ENCODE measurements at places on chromosomes 5 and 9.

GRCh38 chr5:158525663-158526062, 574.1 kb downstream of the EBF1 start:
- no peak for DNase-seq

GRCh38 chr5:80884086-80884813, 75.9 kb upstream of the RASGRF2 start:
- DNase-seq, result no peak

DNA sequence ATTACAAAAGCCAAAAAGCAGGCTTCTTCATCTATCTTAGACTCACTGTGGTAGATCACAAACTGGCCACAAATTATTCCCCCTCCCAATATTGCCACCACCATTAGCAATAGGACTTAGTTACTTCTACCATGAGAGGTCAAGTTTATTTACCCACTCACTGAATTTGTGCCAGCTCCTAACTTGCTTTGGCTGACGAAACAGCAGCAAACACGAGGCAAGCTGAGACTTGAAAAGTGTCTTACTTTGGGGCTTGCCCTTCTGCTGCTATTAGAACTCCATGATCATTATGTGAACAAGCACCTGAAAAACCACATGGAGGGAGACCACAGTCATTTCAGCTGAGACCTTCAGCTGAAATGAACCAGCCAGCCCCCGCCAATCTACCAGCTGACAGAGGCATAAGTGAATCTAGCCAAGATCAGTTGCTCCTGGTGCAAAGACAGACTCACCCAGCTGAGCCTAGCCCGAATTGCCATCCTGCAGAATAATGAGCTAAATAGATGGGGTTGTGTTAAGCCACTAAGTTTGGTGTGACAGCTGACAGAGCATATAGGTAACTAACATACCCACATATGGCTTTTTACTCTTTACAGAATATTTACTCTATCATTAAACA, 5.7 kb downstream of the WDR41 start:
- DNase-seq, result no peak

DNA sequence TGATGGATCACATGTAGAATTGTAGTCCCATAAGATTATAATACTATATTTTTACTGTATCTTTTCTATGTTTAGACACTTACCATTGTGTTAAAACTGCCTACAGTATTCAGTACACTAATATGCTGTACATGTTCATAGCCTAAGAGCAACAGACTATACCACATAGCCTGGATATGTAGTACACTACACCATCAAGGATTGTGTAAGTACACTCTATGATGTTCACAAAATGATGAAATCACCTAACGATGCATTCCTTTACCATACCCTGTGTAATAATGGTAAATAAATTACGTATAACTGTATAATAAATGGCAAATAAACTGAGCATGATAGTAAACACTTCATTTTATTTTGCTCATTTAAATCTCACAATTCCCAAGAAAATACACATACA, 60.3 kb downstream of the RICTOR start:
- DNase-seq, result no peak

DNA sequence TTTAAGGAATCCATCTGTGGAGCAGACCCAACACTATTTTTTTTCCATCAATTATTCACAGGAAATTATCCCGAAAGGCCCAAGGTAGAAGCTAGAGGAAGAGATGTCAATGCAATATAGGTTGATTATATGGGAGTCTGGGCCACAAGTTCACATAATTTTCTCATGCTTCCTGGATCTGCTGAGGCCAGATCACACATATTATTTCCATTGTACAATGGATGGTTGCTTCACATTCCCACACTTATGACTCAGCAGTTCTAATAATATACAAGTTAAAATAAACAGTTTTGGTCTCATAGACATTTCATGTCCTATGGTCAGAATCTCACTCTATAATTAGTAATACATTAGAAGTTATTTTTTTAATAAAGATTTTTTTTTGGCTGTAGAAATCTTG, 66.0 kb upstream of the PTPRD start:
- DNase-seq, result no peak

DNA sequence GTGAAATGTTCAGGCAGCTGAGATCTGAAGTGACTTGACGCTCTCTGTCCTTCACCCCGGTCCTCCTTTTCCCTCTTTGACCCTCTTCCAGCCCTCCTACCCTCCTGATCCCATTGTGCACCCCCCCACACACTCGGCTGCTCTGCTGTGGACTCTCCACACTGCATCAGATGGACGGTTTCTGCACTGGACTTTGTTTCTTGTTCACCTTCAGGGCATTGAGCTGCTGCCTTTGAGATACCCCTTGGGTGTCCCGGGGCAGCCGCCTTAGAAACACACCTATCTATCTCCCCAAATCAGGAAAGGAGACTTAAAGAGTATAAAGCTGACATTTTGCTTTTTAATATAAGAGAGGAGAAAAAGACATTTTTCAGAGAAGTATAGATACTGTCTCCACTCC, 27.5 kb downstream of the AMBP start:
- DNase-seq, result no peak

GRCh38 chr5:1037123-1037670, 28.6 kb downstream of the NKD2 start:
- DNase-seq, result no peak

- no peak for DNase-seq
Observed at GRCh38 chr9:106069241-106069640, 374.9 kb downstream of the TMEM38B start.

GRCh38 chr5:58622936-58623871, 40.3 kb downstream of the RAB3C start:
- no peak for DNase-seq

DNA sequence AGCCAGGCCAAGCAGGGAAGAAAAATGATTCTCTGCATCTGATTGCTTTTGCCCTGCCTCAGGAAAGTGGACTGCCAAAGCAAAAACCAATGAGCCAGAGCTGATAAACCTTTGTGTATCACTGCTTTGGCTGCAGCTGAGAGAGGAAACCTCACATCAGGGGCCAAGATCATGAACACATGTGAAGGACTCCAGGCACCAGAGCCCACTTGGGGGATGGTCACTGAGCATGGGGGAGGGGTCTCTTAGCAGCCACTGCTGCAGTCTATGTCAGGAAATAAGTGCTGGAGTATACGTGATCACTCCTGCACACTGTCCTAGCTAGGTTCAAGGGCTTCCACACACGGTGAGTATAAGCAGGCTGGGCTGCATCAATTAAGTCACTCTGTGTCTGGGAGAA, 229.9 kb downstream of the SPOCK1 start:
- no peak for DNase-seq

- DNase-seq, result no peak
Observed at GRCh38 chr5:122356855-122357254, 44.8 kb downstream of the SNCAIP start.

DNA sequence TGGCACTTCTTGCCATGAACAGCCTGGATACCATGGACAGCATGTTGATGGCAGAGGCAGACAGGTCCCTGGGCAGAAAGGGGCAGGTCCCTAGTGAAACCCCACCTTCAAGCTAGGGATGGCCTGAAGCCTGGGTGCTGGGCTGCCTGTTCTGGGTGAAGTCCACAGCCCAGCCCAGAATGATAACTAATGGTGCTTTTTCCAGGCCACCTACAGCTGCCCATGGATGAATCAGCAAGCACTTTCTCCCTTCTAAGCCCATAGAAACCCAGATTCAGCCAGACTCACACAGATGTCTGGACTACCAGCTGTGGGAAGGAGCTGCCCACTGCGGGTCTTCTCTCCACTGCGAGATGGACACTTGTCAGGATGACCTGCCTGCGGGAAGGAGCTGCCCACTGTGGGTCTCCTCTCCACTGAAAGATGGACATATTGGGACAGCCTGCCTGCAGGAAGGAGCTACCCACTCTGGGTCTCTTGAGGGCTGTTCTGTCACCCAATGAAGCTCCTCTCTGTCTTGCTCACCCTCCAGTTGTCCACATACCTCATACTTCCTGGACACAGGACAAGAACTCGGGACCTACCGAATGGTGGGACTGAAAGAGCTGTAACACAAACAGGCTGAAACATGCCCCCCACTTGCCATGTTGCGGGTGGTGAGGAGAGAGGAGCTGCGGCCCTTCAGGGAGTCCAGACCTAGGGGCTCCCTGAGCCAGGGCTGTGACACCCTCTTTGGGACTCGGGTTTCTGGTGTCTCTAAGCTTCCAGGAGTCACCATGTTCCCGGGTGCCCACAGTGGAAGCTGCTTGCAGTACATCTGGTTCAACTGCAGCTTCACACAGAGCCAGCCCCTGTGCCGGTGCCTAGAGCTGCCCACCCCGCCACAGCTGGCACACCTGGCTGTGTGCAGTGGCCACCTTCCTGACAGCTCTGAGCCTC, 60.7 kb upstream of the SYNPO start:
- DNase-seq, result no peak

Measured in H1 (cell line).